SK-N-MC (cell line): ENCODE measurements at places on chromosomes 2 and 18.

DNA sequence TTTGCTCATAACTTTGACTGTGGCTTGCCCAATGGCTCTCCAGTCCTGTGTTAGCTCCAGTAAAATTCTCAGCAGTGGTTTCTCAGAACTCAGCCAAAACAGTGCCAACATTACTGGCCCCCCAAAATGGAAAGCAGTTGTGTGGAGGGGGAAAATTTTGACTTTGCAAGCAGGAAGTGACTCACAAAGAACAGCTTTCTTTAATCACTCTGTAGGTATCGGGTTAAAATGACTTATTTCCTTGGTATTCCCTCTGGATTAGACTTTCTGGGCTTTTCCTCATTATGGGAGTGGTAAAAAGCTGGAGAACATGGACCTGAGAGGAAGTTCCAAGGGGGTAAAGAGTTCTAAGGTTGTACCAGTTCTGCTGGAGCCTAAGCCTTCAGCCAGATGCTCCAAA is 175.7 kb upstream of the RND3 start:
- DNase-seq: no peak

DNA sequence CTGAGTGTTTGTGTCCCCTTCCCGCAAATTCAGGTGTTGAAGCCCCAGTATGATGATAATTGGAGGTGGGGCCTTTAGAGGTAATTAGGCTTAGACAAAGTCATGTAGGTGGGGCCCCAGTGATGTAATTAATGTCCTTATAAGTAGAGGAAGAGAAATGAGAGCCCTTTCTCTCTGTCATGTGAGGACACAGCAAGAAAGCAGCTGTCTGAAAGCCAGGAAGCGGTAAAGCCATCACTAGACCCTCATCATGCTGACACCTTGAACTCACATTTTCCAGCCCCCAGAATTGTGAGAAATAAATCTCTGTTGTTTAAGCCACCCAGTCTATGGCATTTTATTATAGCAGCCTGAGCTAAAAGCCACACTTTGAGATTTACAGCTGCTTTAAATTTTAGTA is 1580.0 kb downstream of the LRP1B start:
- DNase-seq: no peak

- no peak for DNase-seq
Observed at GRCh38 chr2:45026924-45027450, 17.7 kb upstream of the SIX2 start.

- DNase-seq: no peak
Observed at GRCh38 chr2:175926272-175926671, 75.8 kb downstream of the LNPK start.

DNA sequence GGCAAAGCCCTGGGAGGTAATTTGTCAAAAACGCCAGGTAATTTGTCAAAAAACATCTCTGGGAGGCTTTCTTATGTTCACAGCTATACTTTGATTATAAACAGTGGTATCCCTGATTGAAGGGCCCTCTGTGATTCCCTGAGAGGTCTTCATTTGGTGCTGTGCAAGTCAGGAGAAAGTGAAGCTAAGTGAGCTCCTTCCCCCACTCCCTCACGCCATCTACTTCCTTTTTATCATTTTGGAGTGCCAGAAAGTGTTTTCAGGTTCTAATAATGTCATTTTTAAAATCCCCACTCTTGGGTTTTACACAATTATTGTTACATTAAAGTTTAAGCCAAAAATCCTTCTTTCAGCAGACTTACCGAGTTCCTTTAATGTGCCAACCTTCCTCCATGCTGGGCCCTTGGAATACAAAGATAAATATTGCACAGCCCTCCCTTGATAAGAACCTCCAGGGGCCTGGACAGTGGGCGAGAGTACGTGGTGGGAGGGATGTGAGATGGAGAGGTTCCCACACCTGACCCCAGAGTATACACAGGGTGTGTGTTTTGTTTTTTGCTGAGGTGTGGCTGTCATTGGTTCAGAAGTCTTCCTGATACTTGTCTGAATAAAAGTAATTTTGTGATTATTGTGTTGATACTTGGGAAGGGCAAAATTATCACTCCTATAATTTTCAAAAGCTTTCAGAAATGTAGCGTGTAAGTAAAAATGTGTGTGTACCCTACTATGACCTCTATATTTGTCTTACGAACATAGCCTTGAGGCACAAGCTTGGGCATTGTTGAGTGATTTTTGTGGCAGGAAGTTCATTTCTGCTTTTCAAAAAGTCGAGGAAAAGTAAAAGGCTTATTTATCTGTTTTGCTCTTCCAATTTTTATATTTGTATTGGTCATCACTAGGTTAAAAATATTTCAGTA is 8.2 kb downstream of the MAPRE2 start:
- DNase-seq: no peak

DNA sequence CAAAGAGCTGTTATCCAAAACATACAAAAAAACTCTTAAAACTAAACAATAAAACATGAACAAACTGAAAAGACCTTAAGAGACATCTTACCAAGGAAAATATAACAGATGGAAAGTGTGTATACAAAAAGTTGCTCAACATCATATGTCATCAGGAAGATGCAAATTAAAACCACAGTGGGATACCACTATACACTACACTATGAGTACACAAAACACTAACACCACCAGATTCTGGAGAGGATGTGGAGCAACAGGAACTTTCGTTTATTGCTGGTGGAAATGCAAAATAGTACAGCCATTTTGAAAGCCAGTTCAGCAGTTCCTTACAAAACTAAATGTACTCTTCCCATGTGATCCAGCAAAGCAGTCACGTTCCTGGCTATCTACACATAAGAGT is 221.4 kb downstream of the CMPK2 start:
- no peak for DNase-seq

DNA sequence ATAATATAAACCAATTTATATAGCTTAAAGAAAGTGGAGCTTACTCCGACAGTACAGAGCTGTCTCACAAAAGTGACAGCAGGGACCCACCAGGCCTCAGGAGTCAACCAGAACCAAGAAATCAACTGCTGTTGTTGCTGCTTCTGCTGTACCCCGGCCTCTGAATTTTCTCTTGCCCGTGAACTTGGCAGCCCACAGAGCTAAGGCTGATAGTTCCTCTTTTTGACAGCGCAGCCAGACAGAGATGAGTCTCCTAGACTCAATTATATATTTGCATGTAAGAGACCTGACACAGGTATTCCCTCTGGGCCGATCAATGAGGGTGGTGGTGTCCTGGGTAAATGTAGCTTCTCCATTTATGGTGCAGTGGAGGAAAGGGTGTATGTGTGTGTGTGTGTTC is 109.4 kb downstream of the KCTD1 start:
- no peak for DNase-seq

- no peak for DNase-seq
Observed at GRCh38 chr2:211845338-211846035, 693.1 kb downstream of the ERBB4 start.

- no peak for DNase-seq
Observed at GRCh38 chr2:191676790-191677645, 918 bp upstream of the NABP1 start.

GRCh38 chr2:181751266-181752030 is 71.1 kb upstream of the NEUROD1 start:
- no peak for DNase-seq

DNA sequence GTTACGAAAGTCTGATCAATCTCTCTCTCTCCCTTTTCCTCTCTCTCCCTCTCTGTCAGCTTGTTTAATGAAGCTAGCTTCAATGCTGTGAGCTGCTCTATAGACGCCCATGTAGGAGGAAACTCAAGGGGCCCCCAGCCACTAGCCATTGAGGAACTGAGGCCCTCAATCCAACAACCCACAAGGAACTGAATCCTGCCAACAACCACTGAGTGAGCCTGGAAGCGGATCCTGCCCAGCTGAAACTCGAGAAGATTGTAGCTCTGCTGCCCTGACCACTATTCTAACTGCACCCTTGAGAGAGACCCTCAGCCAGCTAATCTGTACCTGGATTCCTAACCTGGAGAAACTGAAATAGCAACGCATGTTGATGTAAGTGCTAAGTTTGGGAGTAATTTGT is 129.2 kb downstream of the BCL11A start:
- DNase-seq: no peak

- no peak for DNase-seq
Observed at GRCh38 chr2:212181646-212182045, 357.0 kb downstream of the ERBB4 start.

- no peak for DNase-seq
Observed at GRCh38 chr18:46171331-46171730, 67.1 kb downstream of the HAUS1 start.

GRCh38 chr2:172462849-172463381 is 35.5 kb downstream of the ITGA6 start:
- DNase-seq: no peak

GRCh38 chr2:241929551-241930490 is 60.3 kb downstream of the RTP5 start:
- no peak for DNase-seq

DNA sequence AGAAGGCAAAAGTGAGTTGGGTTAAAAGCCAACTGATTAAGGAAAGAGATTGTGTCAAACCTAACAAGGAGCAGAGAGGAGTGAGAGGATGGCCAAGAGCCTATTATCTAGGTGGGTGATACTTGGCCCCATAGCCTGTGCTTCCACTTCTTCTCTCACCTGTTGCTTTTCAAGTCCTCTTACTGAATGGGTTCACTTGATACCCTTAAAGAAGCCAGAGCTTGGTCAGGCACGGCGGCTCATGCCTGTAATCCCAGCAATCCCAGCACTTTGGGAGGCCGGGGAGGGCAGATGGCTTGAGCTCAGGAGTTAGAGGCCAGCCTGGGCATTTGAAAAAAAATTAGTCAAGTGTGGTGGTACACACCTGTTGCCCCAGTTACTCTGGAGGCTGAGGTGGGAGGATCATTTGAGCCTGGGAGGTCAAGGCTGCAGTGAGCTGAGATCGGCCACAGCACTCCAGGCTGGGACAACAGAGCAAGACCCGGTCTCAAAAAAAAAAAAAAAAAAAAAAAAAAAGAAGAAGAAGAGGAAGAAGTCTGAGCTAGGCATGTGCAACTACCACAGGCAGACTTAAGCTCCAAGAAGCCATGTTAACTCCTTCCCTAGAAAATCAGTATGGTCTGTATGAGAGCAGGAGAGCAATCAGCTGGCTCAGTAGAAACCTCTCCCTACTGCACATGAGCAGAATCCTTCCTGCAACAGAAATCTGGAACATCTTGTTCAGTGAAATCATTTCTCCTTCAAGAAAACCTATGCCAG is 28.4 kb upstream of the ME2 start:
- no peak for DNase-seq

GRCh38 chr2:19883971-19884720 is 17.6 kb downstream of the TTC32 start:
- no peak for DNase-seq

DNA sequence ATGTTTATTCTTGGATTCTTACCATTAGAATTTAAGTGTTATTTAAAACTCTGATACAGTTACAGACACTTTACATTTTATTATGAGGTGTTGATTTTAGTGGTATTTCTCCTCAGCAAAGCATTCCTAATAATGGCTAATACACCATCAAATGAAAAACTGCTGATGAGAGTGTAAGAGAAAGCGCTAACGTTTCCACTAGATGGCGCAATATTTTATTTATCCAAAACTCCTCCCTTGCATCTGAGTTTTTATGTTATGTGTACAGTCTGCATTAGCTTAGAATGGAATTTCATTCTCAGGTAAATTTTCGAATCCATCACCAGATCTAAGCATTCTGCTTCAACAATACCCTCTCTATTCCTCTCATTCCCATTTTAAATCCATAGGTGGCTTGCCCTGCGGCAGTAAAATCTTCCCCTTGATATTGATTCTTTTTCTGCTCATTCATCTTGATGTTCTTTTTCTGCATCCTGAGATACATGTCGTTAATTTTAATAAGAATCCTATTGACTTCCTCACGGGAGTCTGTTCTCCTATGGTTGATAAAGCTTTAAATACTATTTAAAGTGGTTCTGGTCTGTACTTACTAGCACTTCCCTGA is 53.9 kb downstream of the PRKRA start:
- DNase-seq: no peak

- DNase-seq: no peak
Observed at GRCh38 chr2:64809216-64809615, 155.5 kb upstream of the SERTAD2 start.

DNA sequence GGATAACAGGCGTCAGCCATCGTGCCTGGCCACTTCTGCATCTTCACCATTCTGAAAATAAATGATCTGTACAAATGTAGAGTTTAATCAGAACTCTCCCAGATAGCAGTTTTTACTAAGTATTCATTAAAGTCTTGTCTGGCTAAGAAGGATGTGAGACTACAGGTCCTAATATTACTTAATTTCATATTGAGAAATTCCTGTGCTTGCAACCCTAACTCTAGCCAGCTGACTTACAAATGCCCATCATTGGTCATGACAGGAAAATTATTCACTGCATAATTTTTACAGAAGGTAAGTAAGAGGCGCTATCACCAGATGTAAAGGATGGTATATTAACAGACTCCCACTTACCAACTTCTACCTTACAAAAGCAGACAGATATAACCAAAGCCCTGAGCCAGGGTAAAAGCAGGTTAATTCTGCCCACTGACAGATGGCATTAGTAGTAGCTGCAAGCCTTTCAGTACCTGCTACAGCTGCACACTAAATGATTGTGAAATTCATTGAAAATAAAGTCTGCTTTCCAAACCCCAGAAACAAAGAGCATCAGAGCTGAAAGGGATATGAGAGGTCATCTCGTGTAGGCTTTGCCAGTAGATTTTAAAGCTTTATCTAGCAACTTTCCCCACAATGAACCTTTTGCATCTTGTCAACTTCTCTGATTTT is 271.3 kb upstream of the STON1 start:
- no peak for DNase-seq

DNA sequence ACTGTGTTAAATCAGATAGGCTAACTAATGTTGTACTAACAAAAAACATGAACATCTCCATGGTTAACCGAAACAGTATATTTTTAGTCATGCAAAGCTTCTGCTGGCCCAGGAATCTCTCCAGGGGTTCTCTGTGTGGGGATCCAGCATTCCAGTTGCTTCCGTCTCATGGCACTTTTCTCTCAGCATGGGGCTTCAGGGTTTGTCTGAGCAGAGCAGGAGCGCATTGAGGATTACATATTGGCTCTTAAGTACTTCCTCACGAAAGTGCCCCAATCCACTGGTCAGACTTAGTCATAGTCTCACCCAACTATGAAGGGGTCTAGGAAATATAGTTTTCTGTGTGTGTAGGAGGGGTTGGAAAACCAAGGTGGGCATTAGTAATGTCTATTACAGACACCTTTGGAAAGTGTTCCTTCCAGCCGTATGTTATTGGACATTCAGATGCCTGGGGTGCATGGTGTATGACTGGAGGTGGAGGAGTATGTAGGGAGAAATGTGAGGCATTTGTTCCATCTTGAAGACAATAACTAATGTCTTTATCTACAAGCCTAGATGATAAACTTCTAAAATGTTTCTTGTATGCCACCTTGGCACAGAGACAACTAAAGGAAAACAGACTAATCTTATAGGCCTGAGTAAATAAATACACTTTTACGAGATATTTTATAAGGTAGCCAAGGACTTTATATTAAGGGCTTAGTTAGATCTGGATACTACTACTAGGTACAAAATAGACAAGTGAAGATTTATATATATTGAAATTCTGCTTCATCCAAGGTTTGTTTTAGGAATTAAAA is 123.8 kb upstream of the ZEB2 start:
- peak; percentile 76 for DNase-seq
